Stimulated activated CD8-positive, alpha-beta memory T cell treated with anti-CD3 and anti-CD28 coated beads, Interleukin-15, amount 100 ng/mL, for 48 hours (primary cell): ENCODE measurements at places on chromosomes 7 and 10.

DNA sequence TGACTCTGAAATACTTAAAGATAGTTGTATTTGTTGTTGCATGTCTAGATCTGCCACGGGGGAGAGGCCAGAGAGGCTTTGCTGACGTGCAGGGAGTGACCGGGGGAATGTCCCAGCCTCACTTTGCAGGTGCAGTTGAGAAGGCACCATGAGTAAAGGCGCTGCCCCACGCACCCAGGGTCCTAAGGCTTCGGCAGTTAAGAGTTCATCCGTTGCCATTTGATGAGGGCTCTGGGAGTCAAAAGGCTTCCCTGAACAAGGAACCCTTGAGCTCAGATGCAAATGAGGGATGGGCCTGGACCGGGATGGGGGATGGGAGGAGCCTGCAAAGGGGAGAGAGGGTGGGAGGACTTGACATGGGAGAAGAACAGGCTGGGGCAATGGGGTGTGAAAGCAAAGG lies 20.4 kb downstream of the PPP2R2D start:
- DNase-seq: no peak

GRCh38 chr10:83023662-83024061 lies 1115.6 kb upstream of the GHITM start:
- DNase-seq: no peak

DNA sequence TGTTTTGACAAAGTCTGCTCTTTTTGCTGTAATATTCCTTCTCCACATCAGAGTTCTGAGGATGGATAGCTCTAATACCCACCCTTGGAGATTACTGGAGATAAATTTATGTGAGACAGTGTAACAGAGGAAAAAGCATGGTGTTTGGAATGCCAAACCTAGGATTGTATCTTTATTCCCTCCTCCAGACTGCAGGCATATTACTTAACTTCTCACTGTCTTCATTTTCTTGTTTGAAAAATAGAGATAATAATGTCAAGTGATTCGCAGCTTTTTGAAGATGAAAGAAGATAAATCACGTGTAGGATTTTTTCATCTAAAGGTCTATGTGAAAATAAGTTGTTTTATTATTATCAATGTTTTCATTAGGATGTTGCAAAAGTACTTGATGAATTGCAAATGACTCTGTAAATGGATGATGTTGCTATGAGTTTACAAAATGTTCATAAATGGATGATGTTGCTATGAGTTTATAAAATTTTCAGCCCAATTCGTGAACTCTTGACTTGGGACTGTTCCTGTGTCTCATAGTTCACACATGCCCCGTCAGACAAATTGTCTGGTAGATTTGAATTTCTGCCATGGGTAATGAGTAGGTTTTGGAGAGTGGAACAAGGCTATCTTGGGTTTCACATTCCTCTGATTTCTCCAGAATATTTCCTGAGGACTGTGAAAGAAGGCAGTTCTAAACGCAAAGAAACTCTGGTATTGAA lies 113.1 kb upstream of the IGFBP3 start:
- no peak for DNase-seq

DNA sequence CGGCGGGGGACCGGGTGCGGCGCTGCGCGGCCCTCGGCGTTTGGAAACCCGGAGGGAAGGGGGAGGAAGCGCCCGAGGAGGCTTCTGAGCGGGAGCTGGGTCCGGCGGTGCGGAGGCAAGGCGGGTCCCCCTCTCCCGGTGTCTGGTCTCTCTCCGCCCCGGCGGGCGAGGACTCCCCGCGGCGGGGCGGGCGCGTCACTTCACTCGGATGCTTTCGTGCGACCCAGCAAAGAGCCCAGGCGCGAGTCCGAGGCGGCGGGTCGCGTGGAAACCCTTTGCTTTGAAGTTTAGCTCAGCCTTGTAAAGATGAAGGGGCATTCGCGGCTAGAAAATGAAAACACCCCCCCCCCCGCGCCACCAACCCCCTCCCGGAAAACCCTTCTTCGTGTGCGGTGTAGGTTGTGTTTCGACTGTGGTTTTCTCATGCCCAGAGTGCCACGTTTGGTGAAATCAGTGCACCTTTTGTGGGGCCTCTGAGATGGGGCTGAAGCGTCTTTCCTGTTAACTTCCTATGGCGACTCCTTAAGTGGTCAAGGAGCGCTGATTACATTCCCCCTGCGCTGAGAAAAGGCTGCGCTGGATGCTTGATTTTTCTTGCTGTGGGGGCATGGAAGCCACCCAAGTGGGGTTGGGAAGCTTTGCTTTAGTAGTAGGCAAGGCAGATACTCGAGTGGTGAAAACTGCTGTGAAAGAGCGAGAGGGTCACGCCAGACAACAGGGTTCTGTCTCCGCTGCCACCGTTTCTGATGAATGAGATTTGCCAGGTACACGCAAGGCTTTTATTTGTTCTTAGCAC lies 876 bp downstream of the GNAI1 start:
- DNase-seq: peak; percentile 19

GRCh38 chr7:30931161-30931928 lies 19.7 kb downstream of the AQP1 start:
- no peak for DNase-seq

GRCh38 chr7:141280100-141280499 lies 206.2 kb downstream of the TMEM178B start:
- no peak for DNase-seq

GRCh38 chr7:135910393-135911036 lies 66.6 kb downstream of the MTPN start:
- no peak for DNase-seq

GRCh38 chr10:113019692-113020474 lies 69.8 kb downstream of the TCF7L2 start:
- DNase-seq: no peak
